ENCODE measurements at places on chromosomes 6 and 20.

GRCh38 chr6:158013904-158014504 is 32.3 kb downstream of the SYNJ2 start:
- DNase-seq: no peak

DNA sequence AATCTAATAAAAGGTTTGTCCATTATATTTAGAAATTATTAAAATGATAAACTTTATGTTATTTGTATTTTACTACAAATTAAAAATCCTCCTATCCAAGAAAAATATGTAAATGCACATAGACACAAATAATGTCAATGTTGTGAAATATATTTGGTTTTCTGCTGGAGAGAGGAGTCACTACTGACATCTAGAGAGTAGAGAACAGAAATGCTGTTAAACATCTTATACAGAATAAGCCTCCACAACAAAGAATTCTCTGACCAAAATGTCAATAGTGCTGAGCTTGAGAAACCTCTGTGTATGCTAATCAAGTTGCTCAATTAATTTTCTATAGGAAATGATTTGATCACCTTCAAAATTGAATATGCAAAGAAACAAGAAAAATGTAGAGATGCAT is 12.4 kb downstream of the HTR1B start:
- no peak for DNase-seq

GRCh38 chr6:125019281-125019680 is 57.0 kb downstream of the RNF217 start:
- no peak for DNase-seq

DNA sequence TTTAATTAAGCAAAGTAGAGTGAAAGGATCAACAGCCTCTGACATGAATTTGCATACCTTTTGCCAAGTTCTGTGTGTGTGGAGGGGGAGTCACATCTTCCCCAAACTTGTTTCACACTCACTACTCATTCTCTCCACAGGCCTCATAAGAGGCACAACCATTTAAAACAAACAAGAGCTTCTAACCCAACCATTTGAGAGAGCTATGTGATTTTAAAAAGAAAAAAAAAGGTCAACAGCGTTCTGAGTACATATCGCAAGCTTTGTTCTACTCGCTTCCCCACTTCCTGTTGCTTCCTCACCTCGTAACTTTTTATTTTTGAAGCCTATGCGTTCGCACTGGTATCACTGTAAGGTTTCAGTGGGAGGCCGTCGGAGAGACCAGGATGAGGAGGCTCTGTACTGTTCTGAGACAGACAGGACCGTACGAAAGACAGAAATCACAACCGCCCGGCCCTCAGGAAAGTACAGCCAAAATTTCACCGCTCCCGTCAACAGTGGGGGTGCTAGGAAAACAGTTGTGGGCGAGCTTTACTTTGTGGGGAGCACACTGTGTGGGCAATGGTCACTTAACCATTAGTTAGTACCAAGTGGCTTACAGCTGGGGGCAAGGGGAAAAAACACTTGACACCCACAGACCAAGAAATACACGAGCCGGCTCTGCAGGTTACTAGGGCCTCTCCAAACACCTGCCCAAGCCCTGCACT is 61.3 kb downstream of the TRERF1 start:
- no peak for DNase-seq

DNA sequence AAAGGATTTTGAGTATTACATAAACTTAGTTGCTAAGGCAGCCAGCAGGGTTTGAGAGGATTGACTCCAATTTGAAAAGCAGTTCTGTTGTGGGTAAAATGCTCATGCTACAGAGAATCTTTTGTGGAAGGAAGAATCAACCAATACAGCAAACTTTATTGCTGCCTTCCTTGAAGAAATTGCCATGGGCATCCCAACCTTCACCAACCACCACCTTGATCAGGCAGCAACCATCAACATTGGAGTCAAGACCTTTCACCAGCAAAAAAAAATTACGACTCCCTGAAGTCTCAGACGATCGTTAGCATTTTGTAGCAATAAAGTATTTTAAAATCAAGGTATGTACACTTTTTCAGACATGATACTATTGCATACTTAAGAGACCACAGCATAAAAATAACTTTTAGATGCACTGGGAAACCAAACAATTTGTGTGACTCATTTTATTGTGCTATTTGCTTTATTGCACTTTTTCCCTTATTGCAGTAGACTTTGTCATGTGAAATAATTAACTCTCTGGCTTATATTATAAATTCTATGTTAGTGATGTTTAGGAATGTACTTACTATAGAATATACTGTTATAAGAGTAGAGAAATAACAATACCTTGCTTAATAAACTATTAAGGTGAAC is 390.8 kb downstream of the CDKAL1 start:
- DNase-seq: no peak

- no peak for DNase-seq
Observed at GRCh38 chr20:62918831-62919230, 7.5 kb downstream of the DIDO1 start.

GRCh38 chr6:17768881-17769280 is 62.2 kb upstream of the NUP153 start:
- no peak for DNase-seq

DNA sequence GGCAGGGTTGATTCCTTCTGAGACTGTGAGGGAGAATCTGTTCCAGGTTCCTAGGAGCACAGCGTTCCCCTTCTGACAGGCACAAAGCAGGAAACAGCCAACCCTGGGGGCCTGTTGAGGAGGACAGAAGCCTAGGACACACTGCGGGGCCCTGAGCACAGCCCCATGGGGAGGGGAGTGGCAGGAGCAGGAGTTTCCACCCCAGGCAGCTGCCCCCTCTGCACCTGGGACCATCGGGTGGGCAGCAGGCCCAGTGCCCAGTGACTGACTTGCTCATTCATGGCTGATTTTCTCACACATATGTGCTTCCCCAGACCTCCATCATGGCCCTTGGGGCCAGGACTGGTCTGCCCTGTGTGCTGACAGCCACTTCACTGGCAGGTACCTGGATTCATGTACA is 6.2 kb upstream of the SLC22A1 start:
- DNase-seq: no peak

GRCh38 chr6:37324131-37325033 is 29.4 kb upstream of the RNF8 start:
- DNase-seq: no peak

DNA sequence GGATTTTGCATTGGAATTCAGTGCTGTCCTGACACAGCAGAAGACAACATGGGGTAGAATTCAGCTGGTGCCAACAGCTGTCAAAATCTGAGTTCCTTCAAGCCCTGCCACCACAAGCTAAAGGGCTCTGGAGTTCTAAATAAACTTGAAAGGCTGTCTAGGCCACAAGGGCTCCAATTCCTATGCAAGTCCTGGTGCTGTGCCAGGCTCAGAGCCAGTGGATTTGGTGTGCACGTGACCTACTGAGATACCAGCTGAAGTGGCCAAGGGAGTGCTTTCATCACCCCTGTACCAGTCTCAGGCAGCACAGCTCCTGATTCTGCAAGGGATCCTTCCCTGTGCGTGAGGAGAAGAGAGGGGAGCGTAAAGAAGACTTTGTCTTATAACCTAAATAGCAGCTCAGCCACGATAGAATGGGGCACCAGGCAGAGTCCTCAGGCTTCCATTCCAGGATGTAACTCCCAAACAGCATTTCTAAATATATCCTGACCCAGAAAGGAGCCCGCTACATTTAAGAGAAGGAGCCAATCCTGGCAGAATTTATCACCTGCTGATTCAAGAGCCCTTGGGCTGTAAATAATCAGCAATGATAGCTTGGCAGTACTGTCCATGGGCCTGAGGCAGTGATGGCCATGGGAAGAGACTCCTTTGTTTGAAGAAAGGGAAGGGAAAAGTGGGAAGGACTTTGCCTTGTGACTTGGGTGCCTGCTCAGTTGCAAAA is 881.2 kb upstream of the EPHA7 start:
- DNase-seq: no peak

DNA sequence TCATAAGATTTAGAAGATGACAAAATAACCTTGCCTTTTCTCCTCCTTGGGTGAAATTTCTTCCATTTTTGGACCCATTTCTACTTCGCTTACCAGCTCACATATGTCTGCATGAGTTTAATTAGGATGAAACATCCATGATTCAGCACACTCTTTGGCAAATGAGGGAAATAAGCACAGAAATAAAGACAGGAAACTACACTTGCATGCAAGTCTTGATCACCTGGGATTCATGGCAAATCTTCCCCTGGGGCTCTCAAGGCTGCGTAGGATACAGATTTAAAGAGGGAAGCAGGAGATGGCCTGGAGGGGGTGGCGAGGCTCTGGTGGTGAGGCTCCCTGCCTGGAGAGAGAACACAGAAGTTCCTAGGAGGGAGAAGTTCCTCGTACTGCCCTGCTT is 147.8 kb downstream of the EDN3 start:
- no peak for DNase-seq

- peak; percentile 61 for DNase-seq
Observed at GRCh38 chr6:26033085-26033940, 53.9 kb upstream of the HFE start.

GRCh38 chr6:25165800-25166199 is 113.4 kb upstream of the CARMIL1 start:
- no peak for DNase-seq

- DNase-seq: no peak
Observed at GRCh38 chr6:148085631-148086331, 256.9 kb upstream of the SASH1 start.

DNA sequence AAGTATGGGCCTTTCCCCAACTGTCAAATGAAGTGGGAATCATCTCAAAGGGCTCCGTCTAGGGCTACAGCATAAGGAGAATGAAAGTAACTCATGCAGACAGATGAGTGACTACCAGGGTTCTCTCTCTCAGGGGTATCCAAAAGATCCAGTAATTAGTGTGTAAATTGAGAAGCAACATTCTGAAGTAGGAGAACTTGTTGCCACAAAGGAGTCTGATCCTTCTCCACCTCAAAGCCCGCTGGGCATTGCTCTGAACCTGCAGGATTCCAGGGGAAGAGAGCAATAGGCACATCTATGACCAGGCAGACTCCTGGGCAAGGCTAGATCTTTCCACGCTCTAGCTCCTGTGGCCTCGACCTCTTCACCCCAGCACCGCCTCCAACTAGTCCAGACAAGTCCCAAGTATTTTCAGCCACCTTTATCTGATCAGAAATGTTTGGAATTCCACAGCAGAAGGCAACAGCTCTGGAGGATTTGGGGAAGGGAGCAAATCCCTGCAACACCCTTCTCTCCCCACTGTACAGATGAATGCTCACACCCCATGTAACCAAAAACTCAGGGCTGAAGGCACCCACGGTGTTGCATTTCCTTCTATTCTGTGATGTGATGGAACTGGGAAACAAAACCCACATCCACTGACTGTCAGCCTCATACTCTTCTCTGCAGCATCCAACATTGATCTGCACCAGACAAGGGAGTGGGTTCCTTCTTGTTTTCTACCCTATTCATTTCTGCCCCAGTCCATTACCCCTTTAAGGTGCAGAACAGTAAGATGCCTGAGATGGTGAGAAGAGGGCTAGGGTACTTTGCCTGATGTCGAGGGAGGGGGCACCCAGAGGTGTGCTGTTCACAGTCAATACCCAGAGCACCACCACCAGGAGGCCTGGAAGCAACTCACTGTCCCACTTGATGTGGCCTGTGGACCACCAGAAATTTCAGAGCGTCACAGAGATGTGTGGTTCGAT is 41.0 kb downstream of the COX4I2 start:
- DNase-seq: no peak

GRCh38 chr6:137434640-137435039 is 59.6 kb downstream of the OLIG3 start:
- no peak for DNase-seq

DNA sequence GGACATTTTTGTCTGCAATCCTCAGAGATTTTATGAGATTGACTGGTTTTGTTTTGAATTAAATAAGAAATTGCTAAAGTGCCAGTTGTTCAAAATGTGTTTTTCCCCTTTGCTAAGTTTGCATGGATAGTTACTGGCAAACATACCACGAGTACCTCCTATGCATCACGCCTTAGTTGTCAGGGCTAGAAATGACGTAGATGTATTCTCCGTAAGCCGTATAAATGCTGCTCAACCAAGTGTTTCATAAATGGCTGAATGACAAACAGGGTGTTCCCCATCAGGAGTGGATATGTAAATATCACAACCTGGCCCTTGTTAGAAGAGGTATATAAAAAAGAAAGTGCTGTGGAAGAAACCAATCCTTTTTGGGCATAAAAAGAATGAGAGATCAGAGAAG is 341.1 kb upstream of the ZFP64 start:
- no peak for DNase-seq

GRCh38 chr20:37394543-37395409 is 48.8 kb downstream of the SRC start:
- peak; percentile 50 for DNase-seq

DNA sequence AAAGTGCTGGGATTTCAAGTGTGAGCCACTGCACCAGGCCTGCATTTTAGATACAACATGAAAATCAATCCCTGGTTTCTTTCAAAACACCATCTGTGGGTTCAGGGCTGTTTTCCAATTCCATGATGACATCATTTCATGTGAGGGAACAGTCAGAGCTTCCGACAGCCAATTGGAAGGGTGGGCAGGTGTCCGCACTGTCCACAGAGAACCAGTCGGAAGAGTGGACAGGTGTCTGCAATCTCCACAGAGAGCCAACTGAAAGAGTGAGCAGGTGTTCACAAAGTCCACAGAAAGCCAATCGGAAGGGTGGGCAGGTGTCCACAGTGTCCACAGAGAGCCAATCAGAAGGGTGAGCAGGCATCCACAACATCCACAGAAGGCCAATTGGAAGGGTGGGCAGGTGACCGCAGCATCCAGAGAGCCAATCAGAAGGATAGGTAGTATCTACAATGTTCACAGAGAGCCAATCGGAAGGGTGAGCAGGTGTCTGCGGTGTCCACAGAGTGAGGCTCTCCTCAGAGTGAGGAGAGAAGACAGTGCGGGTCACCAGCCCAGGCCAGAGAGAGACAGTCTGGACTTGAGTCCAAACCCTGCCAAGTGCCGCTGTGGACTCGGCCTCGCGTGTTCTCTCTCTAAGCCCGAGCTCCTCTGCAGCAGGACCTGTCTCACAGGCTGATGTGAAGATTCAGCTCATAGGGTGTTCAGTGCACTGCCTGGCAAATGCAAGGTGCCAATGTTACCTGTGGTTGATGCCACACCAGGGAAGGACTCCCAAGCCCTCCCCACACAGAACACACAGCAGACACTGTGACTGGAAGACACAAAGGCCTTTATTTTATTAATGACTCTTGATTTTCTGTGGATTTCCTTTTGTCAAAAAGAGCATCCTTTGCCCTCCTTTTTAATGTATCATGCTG is 57.3 kb downstream of the DLL1 start:
- DNase-seq: no peak

- no peak for DNase-seq
Observed at GRCh38 chr6:53500095-53500494, 44.8 kb downstream of the GCLC start.

DNA sequence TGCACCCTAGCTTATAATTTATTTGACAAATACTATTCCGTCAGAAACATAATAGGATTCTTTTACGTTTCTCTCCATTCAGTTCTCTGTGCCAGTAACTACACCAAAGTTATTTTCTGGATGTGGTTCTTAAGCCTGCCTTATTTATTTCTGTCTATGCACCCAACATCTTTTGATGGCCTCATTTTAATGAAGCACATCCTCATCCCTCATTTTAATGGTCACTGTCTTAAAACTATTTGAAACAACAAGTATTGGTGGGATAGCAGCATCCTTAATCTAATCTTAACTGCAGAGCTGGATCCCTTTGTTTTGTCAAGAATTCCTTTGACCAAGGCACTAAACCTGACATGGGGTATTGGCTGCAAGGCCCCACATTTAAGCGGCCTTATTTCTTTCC is 11.0 kb downstream of the FAM135A start:
- DNase-seq: no peak
